ENCODE measurements at places on chromosomes 5 and 9. TPM values are rescaled to one million over a fixed set of nuclear protein-coding genes. Genes with fewer than 3 reads are reported as not detected.

SEMA6A gene
- total RNA-seq, result 66.5 TPM

CNTNAP3B gene
- 19.9 TPM for total RNA-seq

NMUR2 gene
- 0.37 TPM for total RNA-seq

PRR16 gene
- total RNA-seq, result 4.2 TPM

DPYSL3 gene
- total RNA-seq, result 62.8 TPM

SLC34A1 gene
- not detected for total RNA-seq

ARHGEF28 gene
- total RNA-seq, result 24.9 TPM

GTF2H2 gene
- 34.6 TPM for total RNA-seq

TSSK1B gene
- total RNA-seq, result 0.09 TPM

DNA sequence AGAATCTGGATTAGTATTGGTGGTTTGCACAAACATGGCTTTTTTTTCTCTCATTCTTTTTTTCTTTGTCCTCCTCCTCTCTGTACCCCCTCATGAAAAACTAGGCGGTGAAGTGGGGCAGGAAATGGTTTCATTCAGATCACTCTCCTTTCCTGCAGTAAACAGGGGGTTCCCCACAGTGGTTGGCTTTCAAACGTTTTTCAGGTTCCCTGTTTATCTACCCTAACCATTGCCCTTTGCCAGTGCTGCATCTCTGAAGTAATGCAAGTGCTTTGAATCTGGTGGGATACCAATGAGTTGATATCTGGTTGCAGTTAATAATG, 29.8 kb downstream of the NR4A3 start:
- DNase-seq, result no peak

DNA sequence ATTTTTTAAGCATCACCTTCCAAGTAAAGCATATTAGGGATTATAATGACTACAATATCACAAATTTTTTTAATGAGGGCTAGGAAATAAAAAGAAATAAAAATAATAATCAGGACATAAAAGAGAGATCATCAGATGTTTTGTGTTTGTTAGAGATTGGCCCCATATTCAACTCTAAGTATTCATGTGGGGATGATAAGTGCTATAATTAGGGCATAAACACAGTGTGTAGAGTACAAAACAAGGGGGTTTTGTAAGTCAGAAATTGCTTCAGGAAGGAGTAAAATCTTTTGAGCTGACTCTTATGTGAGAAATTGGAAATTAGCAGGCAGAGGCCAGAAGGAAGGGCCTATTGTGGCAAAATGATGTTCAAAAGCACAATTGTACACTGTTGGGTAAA, 127.3 kb downstream of the STARD4 start:
- DNase-seq, result no peak

DNA sequence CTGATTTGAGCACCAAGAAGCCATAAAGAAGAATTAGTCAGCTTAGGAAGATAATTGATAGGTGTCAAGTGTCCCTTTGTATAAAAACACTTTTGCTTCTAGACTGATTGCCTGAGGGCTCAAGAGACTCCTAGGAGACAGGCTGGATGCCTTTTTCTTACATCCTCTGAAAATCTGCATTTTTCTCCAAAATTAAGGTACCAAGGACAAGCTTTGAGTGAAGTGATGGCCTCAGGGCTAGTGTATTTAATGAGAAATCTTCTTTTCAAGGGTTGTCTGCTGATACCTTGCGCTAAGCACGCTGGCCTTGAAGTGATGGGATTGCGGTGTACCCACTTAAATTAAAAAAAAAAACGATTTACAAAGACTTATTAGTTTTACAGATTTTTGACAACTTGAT, 304.0 kb downstream of the TLR4 start:
- DNase-seq, result no peak

DNA sequence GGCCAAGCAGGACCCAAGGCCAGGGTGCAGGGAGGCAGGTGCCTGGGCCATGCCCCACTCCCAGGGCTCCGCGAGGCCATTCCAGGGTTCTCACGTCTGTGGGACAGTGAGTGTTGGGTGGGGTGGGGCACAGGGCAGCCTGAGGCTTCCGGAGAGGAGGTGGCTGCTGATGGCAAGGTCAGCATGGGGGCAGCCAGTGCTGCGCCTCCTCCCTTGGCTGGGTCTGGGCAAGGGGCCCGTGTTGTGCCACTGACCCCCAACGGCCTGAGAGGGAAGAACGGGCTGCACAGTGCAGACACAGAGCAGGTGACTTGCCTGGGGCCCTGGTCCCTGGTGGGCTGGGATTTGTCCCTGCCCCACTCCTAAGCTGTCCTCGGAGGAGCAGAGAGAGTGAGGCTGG, 82.1 kb downstream of the RXRA start:
- DNase-seq, result no peak

DNA sequence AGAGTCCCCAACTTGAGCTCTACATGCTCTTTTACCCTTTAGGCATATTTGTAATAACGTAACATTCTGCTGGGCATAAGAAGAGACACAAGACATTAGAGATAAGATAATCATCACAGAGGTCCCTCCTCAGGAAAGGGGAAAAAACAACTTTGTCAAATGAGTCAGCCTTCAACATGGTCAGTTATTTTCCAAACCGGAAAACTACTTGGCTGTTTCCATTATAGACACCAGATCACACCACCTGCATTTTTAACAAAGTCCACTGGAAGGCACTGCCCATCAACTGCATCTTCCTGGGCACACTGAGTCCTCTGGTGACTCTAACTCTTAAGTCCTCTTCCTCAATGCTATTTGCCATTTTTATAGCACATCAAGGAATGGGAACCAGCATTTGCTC, 221.8 kb downstream of the FAM114A2 start:
- DNase-seq, result no peak

DNA sequence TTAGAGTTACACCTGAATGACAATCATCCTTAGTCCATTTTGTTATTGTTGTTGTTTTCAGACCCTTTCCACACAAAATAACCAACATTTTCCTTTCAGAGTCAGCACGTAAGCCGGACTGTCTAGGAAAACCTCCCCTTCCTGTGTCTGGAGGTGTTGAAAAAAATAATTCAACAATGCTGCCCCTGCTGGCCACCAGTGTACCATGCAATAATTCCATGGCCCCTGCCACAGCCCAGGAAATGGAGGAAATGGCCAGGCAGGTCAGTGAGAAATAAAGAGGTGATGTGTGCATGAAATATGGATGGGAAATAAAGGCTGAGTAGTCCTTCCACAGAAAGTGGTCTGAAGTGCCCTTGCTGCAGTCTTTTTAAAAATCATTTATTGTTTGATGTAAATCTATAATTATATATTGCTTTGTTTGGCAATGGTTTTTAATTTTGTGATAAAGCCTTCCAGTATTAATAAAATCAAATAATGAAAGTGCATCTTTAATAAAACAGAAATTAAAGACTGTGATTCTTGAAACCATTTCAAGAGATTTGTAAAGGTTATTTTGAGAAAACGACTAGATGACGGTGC, 152.8 kb upstream of the PAPPA start:
- no peak for DNase-seq

- no peak for DNase-seq
Measured at GRCh38 chr5:154370119-154370518, 75.7 kb upstream of the SAP30L start.

- no peak for DNase-seq
Measured at GRCh38 chr9:135969064-135969683, 8.0 kb upstream of the UBAC1 start.

DNA sequence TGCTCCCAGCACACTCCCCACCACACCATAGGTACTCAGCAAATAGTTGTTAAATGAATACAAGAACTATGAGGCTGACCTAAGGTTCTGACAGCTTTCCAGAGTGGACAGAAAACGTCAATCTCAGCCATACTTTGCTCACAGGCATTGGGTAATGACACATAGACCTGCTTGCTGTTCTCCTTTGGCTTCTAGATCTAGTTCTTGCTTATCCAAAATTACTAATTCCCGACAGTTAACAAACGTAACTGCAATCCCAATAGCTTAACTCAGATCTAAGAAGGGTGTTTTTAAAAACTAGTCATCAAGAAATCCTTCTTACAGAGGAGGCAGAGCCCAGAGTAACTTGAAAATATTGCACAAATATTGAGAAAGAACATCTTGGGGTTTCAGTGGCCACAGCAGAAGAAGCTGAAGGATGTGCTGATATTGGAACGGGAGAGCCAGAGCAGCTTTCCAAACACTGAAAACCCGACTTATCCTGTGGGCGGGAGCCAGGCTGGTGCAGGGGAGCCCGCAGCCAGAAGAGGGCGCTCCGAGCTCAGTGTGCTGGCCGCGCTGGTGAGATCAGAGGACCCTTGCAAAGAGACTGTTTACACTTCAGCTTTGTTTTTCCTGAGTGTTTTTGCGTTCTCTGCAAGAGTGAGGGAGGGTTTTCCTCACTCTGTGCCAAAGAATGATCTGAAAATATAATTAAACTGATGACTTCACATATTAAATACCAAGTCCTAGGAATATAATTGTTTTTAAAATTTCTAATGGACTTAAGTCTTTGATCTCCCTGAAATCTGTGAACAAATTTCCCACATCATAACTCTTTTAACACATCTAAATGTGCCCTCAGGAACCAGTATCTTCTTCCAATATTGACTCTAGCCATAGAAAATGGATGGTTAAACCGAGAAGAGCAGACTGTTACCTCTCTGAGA, 30.3 kb downstream of the FGF1 start:
- DNase-seq, result peak; percentile 76

GRCh38 chr9:107288701-107289100, 5.6 kb downstream of the RAD23B start:
- DNase-seq, result no peak

- no peak for DNase-seq
Measured at GRCh38 chr5:150404941-150405816, 7.5 kb downstream of the CD74 start.

DNA sequence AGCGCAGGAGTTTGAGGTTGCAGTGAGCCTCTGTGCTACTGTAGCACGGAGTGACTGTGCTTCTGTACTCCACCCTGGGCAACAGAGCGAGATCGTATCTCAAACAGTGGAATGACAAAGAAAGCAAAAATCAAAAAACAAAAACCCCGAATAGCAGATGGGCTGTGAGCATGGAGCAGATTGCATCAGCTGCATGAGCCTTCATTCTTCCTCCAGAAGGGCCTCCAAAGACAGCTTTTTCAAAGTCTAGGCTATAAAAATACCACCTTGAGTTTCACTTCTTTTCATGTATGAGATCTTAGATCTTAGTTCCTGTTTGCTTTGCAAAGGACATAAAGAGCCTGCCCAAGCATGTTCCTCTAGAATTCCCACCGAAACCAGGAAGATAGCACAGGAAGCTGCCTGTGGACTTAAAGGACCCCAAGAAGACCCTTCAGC, 15.0 kb upstream of the HSPB3 start:
- no peak for DNase-seq

DNA sequence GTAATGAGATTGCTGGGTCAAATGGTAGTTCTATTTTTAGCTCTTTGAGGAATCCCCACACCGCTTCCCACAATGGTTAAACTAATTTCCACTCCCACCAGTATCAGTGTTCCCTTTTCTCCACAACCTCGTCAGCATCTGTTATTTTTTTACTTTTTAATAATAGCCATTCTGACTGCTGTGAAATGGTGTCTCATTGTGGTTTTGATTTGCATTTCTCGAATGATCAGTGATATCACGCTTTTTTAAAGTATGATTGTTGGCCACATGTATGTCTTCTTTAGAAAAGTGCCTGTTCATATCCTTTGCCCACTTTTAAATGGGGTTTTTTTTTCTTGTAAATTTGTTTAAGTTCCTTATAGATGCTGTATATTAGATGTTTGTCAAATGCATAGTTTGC, 73.5 kb downstream of the MTAP start:
- no peak for DNase-seq

DNA sequence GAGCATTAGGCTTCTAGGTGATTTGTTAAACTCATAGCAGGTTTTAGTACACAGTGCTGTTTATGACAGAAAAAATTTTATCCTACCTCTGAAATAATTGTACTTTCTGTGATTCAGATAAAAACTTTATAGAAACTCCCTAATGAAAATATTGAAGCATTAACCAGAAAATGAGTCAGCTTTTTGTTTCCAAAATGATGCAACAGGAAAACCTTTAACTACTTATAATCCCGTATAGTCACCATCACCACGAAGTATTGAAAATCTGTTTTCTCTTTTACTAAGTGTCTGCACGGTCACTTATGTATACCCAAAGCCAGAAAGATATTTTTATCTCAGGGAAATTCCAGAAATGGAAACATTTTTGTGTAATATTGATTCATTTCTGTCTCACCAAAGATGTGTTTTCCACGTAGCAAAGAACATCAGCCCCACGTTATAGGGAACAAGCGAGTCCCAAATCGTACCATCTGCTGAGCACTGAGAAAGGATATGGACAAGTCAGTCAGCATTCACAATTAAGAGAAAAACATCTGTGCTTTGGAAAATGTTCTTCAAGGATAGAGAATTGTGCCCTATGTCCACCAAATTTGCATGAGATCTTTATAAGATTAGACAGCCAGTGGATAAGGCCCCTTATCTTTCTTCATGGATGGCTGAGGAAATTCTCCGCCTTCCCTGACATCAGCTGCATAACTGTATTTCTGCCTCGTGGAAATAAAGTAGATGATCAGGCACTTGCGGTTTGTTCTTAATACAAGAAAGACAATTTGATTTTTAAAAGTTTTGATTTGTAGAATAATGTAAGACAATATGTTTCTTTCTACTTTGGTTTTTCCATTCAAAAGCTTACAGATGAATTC, 41.9 kb downstream of the TNFAIP8 start:
- DNase-seq, result no peak

- no peak for DNase-seq
Measured at GRCh38 chr5:148986636-148987035, 76.2 kb downstream of the SH3TC2 start.

DNA sequence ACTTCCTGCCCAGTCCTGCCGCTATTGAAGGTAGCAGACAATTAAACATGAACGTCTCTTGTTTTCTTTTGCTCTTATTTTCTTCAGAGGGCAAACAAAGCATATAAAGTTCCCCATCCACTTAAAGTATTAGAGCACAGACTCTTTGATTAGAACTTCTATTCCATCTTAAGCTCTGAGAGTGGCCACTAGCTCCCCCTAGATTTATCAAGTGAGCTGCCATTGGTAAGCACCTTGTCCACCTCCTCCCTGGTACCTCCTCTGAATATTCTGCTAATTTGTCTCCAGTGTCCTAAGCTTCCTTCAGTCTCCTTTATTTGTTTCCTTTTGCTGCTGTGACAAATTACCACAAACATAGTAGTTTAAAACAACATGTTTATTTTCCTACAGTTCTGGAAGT, 264.3 kb upstream of the KCNN2 start:
- DNase-seq, result no peak

- DNase-seq, result no peak
Measured at GRCh38 chr5:179868541-179868940, 9.9 kb upstream of the MRNIP start.

DNA sequence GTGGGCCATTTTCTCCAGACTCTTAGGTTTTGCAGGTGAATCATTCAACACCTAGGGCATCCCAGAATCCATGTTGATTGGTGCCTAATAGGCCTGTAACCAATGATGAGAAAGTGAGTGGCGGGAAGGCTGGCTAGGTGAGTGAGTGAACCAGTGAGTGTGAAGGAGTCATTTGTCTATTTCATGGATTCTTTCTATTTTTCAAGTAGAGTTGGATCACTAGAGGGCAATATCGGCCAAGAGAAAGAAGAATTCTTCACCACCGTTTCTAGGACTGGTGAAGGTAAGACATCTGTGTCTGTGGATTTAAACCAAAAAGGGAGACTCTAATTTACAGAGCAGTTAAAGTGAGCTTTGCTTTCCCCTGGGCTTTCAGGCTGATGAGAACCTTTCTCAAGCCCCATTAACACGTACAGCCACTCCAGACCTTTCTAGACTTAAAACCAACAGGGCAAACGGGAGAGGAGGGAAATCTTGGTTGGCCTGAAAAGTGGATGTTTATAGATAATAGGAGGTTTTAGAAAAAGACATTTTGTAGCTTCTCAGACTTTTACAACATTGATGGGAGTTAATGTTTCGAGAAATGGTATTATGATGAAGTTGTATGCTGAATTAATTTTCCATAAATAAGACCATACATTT, 114.3 kb upstream of the IL12B start:
- no peak for DNase-seq

Measured in upper lobe of left lung (tissue), 6 donors.